ENCODE measurements at places on chromosomes 5 and 9.

- DNase-seq: no peak
Measured at GRCh38 chr9:105320568-105320967, 76.1 kb downstream of the SLC44A1 start.

DNA sequence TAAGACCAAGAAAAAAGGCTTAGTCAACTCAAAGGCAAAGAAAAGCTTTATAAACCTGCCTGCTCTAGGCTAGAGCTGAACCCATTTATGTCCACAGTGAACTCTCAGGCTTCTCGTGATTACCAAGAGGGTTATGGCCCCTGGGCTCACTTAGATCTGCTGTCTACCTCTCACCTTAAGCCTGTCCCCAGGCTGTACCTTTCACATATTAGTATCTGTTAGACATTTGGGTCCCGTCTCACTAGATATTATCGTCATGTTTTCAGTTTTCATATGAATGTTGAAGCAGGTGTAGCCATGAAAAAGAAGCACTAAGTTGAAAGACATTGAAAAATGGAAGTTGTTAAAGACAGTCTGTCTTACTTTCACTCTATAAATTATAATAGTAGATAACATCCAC is 75.2 kb upstream of the COX7C start:
- DNase-seq: no peak

- DNase-seq: no peak
Measured at GRCh38 chr9:116027511-116027910, 126.1 kb upstream of the PAPPA start.

DNA sequence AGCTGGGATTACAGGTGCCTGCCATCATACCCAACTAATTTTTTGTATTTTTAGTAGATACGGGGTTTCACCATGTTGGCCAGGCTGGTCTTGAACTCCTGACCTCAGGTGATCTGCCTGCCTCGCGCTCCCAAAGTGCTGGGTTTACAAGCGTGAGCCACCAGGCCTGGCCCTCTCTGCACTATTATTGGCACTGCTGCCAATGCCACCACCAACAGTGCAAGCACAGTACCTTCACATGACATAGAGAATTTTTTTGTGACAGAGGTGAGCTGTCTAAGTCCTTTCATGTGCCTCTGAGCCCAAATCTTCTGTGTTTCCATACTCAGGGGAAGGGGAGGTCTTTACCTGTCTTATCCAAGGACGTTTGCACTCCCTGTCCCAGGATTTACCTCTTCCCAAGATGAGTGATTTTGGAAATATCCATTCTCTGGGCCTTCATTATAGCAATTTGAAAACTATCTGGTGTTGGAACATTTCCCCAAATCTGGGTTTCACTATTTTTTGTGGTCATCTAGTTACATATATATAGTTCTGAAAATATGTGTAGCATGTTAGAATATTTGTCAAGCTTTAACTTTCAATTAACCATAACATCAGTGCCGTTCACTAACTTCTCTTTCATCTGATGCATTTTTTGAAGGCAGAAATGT is 5.4 kb upstream of the CD180 start:
- no peak for DNase-seq

DNA sequence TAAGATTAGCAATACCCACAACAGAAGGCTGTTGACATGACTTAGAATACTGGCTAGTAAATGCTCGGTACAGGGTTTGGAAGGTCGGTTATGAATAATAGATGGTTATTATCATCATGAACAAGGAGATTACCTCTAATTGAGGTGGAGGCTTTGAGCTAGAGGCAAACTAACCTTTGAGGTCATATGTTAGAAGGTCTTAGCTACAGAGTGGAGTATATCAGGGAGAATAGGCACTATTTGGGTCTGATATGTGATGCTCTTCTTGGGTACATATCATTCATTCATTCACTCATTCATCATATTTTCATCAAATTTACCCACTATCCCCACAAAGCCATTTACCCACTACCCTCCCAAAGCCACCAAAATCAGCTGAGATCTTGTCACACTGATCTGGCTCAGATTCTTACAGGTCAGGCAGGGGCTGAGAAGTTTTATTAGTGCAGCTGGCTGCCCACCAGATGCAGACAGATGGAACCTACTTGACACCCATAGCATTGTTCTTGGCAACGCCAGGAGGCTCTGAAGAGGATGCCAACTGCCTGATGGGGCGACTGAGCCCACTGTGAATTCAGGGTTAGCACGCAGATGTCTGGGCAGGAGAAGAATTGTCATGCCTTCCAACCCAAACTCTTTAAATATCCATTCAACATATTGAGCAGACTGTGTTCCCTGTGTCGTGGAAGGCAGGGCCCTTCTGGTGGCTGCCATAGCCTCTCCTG is 90.2 kb upstream of the SH3PXD2B start:
- DNase-seq: no peak

DNA sequence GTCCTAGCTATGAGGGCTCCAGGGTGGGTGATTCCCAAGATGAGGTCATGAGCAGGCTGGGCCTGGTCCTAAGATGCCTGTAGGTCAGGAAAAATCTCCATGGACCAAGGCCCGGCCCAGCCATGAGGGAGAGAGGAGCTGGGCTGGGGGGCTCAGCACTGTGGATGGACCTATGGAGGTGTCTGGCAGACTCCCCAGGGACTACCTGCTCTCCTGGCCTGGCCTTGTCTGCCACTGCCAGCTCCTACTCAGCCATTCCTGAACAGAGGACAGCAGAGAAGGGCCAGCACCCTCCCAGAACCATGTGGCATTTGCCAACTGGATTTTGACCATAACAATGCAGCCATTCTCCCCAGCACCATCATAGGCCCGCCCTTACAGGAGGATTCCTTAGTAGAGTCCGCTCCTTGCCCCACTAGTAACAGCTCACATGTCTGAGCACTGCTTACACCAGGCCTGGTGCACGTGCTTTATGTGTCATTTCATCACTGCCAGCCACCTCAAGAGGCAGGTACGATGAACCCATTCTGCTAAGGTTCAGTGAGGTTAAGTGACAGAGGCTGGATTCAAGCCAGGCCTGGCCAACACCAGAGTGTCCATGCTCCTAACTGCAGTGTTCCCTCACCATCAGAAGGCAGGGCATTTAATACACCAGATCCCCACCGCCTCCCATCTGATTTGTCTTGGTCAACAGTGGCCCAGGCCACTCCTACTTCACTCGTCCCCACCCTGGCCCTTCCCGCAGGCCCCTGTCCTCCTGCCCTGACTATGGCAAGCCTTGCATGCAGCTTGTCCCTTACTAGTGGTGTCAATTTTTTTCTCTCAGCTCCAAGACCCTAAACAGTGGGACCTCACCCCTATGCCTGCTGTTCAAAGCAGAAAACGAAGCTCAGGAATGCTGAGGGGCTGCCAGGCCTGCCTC is 669 bp downstream of the IL13 start:
- no peak for DNase-seq

DNA sequence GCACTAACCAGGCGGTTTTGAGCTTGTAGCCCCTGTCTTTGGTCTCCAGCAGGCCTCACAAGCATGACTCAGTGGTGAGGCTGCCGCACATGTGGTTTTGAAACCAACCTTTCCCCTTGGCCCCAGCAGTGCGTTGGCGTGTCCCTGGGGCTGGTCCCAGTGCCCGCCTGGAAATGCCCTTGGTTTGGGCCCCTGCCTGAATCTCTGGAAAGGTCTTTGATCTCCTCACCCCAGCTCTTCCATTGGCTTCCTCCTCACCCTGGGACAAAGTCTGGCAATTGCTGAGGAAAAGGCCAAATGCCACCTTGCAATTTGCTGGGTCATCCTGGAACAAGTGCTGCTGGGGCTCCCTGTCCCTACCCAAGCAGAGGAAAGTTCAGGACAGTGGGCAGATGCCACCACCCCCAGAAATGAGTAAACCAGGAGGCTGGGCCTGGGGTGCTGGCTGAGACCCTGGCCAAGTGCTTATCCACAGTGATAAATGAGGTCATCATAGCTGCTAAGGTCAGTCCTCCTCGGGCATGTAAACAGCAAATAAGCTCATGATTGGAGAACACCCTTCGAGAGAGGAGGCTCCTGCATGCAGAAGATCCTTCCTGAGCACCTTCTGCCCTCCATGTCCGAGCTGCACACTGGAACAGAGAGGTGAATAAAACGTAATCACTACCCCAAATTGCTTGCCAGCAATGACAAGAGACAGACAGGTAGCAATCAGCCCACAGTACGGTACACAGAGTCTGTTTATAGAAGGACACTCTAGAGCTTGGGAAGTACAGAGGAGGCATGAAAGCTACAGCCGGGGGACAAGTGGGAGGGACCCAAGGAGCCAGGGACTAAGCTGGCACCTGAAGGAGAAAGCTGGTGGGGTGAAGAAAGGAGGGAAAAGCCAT is 98.9 kb upstream of the CPEB4 start:
- no peak for DNase-seq

DNA sequence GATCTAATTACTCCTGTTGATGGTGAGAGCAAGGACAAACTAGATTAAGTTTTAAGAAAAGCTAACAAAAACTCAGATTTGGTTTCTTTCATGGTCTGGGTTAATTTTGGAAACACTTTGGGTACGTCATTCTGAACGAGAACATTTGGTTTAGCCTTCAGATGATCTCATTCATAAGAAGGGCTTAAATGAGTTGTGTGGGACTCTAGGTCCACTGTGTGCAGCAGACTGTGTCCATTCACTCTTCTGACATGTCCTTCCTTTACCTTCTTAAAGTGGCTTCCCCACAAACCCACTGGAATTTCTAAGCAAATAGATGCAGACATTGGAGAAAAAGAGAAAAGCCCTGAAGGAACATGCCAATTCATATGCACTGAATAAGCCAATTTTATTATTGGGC is 96.8 kb downstream of the FBXO4 start:
- no peak for DNase-seq

DNA sequence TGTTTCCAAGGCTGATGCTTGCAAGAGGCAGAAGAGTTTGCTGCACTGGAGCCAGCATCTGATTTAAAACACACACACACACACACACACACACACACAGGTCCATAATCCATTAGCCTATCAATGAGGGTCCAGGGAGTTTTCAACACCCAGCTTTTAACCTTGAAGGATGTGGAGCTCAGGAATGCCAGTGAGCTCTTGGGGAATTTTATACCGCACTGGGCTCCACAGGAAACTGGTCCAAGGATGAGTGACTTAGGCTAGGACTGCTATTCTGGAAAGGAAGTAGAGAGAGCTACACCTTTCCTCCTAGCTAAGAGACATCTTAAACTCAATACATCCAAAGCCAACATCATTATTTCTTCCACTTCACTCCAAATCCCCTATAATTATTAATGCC is 942 bp upstream of the NRG2 start:
- DNase-seq: no peak

GRCh38 chr9:38228331-38229103 is 159.5 kb upstream of the SHB start:
- no peak for DNase-seq

- no peak for DNase-seq
Measured at GRCh38 chr5:535846-536698, 11.8 kb upstream of the SLC9A3 start.

- no peak for DNase-seq
Measured at GRCh38 chr9:38126730-38127129, 57.7 kb upstream of the SHB start.

GRCh38 chr5:65142511-65143011 is 339.2 kb downstream of the ADAMTS6 start:
- DNase-seq: peak; percentile 24

DNA sequence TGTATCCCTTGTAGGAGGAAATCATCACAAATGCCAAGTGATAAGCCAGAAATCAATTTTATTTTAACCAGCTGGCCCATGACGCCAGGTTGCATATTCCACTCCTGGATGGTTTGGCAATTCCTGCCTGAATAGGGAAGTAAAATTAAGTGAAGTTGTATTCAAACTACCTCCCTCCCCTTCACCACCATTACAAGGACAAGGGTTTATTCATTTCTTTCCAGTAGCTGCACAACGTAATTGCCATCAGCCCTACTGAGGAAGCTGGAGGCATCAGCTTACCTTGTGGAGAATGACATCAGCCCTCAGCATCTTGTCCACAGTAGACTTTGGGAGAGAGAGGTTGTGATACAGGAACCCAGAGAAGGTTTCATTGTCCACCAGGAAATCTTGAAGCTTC is 66.6 kb downstream of the ABCA1 start:
- DNase-seq: no peak

All from SK-N-MC (cell line).